Right renal cortex interstitium (tissue), 3 donors: ENCODE measurements at places on chromosomes 12 and 14.

DNA sequence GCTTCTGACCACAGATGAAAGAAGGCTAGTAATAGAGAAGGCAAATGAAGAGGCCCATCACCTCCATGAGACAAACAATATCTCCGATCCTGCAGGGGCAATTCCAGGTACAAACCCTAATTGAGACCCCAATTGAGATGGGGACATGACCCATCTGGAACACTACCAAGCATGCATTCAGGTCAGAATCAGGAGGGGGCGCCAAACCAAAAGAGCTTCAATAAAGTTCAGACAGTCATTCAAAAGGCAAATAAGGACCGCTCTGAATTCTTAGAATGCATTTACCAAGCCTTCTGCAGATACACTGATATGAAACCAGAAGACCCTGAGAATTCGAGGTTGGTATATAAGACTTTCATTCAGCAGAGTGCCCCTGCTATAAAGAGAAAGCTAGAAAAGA is 10.2 kb upstream of the EDDM3B start:
- DNase-seq = no peak

GRCh38 chr12:76680940-76681339 is 83.0 kb upstream of the ZDHHC17 start:
- no peak for DNase-seq

- DNase-seq = no peak
Observed at GRCh38 chr14:44896275-44897040, 65.3 kb downstream of the KLHL28 start.

GRCh38 chr14:49947506-49947905 is 54.6 kb downstream of the ARF6 start:
- DNase-seq = no peak

- no peak for DNase-seq
Observed at GRCh38 chr14:51595881-51596455, 55.7 kb upstream of the FRMD6 start.

- DNase-seq = no peak
Observed at GRCh38 chr12:124434354-124434753, 133.1 kb downstream of the NCOR2 start.

DNA sequence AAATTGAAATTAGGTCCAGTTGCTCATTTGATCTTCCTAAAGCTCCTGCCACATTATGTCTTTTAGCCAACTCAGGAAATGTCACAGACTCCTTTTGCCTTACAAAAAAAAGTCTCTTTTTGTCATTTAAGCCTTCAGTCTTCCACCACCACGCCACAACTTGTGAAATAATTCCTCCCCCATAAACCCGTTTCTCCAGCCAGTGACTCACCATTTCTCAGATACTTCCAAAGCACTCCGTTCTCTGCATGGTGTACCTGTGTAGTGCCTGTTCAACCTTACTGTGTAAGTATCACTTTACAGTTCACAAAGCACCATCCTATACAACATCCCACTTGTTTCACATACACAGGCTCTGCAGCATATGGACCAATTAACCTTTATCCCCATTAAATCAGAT is 139.5 kb upstream of the AEBP2 start:
- DNase-seq = no peak

DNA sequence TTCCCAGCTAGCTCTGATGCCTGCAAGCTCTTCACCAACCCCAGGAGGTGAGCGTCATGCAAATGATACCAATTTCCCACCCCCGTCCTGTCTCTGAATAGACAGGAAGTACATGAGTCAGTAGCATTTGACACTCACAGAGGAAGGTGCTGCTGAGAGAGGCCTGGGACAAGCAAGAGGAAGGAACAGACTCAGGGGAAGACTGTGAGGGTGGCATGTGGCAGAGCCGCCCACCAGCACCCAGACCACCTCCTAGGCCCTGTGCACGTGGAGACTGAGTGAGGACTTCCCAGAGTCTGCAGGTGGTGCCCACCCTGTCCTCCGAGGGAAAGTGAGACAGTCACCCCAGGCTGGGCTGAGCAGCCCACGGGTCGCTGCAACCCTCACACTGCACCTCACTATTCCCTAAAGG is 199.5 kb upstream of the SFSWAP start:
- no peak for DNase-seq

DNA sequence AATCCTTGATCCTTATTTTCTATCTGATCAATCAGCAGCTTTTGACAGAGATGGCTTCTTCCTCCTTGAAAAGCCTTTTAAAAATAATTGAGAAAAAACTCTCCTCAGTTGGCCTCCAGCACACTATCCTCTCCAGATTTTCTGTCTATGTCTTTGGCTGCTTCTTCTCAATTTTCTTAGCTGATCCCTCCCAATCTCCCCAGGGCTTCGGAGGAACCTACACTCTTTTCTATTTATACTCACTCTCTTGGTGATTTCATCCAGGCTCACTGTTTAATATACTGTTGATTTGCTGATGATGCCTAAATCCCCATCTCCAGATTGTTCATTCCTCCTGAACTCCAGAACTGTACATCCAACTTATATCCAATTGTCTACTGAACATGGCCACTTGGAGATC is 54.8 kb downstream of the RDH12 start:
- no peak for DNase-seq

DNA sequence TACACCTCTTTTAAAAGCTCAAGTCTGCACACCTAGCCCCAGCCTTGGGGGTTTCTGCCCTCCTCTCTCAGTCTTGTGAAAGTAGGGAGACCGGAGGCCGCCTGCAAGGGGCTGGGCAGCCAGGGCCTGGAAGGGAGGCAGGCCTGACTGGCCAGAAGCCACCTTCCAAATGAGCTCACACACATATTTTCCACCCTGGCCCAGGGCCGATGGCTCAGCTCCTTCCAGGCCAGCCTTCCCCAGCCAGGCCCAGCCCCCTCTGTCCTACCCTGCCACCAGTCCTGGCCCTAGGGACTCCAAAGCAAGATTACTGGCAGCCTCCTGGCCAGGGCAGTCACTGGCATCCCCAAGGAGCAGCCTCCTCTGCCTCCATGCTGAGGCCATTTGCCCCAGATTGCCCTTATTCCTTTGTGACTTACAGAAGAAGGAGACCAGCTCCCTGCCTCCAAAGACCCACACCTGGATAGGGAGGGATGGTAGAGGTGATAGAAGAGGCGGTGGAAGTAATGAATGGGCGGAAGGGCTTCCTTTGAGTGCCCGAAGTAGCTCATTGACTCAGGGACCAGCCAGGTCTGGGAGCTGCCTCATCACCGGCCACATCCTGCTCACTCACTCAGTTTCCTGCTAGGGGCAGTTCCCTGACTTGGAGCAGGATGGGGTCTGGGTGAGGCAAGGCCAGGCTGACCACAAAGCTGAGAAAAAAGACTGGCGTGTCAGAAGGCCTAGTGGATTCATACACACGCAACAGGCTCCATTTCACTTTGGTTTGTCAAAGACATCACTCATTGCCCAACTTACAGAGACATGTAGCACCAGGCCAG is 14.8 kb downstream of the MMP14 start:
- no peak for DNase-seq

GRCh38 chr12:19251481-19252132 is 122.1 kb downstream of the PLEKHA5 start:
- no peak for DNase-seq

DNA sequence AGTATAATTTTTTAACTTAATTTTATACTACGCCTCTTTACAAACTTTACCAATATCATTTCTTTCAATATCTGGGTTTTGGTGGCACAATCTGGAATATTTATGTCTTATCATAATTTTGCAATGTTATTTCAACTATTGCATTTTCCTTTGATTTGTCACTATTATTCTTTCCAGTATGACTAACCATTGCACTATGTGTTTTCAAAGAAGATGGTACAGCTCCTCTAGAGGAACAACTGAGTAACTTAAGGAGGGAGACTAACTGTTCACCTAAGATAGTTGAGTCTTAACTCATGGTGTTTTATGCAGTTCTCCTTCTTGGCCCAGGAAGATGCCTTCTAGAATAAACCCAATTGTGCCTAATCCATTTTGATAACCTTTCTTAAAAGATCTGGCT is 60.5 kb upstream of the KIF21A start:
- no peak for DNase-seq

DNA sequence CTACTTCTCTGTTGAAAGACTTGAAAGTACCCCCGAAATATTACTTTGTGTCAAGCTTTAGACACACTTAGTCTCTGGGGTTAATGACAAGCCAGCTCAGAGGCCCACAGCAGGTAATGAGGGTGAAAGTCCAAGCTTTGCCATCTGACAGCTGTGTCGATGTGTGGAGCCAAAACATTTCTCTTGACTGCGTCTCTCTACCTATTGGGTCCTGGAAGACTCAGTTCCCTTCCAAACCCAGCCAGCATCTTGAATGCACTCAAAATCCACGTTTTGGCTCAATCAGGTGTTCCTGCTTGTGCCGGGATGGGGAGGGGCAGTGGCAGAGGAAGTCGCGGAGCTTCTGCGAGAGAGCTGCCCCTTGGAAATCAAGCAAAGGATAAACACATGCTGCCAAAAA is 3.2 kb downstream of the PLXNC1 start:
- DNase-seq = no peak

DNA sequence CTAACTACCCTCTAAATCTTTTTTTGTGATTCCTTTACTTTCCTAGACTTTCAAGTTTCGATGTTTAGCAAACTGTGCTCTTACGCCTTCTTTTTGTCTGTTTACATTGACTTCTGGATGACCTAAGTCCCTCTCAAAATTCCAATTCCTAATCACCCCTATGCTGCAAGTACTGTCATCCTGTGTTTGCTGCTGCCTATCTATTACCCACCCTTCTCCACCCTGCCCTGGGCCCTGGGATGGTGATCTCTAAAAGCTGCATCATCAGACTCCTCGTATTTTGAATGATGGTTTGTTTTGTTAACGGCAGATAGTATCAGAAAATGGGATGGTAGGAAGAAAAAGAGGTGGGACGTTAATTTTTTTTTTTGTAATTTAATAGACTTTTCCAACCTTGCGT is 272.1 kb downstream of the DIO2 start:
- DNase-seq = no peak

DNA sequence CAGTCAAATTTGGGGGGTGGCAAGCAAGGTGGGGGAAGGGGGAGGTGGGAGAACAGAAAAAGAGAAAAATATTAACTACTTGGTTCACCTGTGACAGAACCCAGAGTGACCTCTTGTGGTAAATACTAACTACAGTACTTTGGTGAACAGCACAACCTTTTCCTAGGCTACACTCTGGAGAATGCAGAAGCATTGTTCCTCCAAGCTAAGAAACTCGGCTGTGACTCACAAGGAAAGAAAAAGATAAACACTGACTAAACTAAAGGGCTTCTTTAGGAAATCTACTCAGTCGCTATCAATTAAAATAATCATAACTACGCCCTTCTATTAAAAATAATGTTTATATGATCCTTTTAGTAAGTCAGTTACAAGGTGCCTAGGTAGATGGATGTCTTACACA is 5.4 kb downstream of the KCNH5 start:
- peak; percentile 19 for DNase-seq

GRCh38 chr12:104295954-104296353 is 7.6 kb upstream of the EID3 start:
- no peak for DNase-seq

DNA sequence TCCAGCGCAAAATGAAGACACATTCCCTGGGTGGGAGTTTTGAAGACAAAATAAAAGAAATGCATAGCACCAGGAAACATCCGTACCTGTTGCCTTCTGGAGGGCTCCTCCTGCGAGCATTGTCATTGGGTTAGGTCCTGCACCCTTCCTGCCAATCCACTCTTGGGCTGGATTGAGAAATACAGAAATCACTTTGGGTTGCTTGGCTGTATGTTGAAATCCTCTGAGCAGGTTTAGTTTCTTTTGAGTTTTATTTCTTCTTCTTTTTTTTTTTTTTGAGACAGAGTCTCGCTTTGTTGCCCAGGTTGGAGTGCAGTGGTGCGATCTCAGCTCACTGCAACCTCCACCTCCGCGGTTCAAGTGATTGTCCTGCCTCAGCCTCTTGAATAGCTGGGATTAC is 67.6 kb downstream of the ARF6 start:
- no peak for DNase-seq

GRCh38 chr14:49893309-49894213 is 679 bp downstream of the ARF6 start:
- DNase-seq = no peak

DNA sequence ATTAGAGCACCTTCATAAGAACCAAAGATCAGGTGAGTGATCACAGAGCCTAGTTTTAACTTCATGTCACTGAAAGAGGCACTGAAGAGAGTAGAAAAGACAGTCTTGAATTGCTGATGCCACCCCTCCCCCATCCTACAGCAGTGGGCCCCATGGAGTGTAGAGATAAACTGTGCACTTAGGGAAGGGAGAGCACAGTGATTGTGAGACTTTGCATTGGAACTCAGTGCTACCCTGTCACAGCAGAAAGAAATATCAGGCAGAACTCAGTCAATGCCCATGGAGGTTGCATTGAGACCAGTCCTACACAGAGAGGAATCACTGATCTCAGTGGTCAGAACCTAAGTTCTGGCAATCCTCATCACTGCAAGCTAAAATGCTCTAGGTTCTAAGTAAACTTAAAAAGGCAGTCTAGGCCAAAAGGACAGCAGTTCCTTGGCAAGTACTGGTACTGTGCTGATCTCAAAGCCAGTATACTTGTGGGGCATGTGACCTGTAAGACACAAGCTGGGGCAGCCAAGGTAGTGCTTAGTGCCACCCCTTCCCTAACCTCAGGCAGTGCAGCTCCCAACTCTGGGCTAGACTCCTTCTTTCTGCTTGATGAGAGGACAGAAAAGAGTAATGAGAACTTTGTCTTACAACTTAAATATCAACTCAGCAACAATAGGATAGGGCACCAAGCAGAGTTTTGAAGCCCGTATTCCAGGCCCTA is 94.1 kb downstream of the FSCB start:
- no peak for DNase-seq

DNA sequence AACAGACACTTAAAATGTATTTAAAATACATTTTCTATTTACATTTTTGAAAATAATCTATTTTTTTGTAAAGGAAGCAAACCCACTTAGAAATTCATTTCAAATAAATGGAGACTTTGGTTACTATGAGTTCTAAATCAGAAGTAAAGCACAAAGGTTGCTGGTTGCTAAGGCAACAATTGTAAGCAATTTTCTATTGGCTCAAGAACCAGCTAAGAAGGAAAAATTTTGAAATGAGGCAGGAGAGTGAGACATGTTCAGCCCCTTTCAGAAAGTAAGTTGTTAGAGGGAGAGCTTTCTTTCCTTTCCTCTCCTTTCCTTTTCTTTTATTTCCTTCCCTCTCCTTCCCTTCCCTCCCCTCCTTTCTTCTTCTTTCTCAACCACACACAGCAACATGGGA is 80.7 kb downstream of the PRMT8 start:
- DNase-seq = no peak

GRCh38 chr14:76696791-76697190 is 64.5 kb upstream of the VASH1 start:
- no peak for DNase-seq
